Right atrium auricular region (tissue), 2 donors: ENCODE measurements at places on chromosomes 2 and 18.

- DNase-seq, result no peak
Observed at GRCh38 chr2:184449760-184450159, 148.6 kb upstream of the ZNF804A start.

DNA sequence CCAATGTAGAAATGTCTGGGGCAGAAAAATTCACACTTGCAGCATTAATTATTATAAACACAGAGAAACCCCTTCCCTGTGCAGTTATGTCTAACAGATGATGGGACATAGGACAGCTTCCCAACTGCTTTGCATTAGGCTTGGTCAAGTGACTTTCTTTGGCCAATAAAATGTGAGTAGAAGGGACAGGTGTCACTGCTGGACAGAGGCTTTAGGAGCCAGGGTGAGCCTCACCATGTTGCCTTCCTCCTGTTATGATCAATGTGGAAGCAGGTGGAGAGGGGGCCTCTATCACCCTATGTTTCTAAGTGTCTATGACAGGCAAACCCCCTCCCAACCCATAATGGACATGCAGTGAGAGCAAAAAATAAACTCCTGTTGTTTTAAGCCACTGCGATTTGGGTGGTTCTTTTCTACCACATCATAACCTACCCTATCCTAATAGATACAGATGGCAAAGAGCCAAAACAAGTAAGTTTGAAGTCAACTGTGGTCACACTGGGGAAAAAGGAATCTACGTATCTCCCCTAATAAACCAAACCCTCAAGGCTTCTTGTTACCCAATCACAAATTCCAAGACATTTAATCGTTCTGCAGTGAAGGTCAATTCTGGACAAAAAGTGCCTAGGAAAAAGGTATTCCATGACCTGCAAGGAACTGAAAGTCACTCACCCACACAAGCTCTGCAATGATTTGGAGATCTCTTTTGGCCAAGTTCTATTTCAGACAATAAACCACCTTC lies 28.6 kb upstream of the POU3F3 start:
- no peak for DNase-seq

DNA sequence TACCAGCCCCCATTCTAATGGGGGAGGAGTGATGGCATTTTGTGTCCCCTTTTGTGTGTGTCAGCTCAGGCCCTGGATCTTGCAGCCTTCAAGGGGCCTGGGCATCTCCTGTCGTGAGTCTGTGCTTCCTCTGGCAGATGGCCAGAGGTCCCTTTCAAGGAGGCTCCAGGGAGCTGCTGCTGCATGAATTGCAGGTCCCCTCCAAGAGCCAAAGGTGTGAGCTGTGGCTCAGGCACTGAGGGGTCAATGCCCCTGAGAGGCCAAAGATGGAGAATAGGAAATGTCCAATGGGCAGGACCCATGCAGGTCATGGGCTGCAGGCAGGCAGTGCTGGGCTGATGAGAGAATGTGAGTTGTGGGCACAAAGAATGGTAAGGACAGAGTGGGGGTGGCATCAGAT lies 10.4 kb downstream of the MAB21L4 start:
- no peak for DNase-seq

- DNase-seq, result no peak
Observed at GRCh38 chr2:195486520-195486919, 170.5 kb upstream of the SLC39A10 start.
